Left colon (tissue), 2 donors: ENCODE measurements at places on chromosomes 12 and 14.

GRCh38 chr14:106003351-106003750 is 477.0 kb downstream of the TMEM121 start:
- DNase-seq, result no peak

DNA sequence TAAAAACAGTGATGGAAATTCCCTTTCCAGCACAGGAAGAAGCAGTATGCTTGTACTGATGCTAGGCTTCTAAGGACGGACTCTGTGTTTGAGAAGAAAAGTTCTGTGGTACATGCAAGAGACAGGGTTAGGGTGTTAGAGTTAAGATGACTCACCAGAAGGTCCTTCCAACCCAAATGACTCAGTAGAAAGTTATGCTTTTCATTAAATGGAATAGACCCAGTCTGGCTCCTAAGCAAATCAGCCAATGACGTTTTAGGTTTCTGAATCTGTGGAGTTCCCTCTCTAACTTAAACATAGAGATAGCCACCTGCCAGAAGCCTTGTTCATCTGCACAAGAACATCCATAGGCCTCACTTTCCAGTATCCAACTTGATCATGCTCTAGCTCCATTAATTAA is 5.7 kb downstream of the PTHLH start:
- no peak for DNase-seq

- DNase-seq, result no peak
Measured at GRCh38 chr12:127311720-127312364, 955.1 kb upstream of the TMEM132C start.

DNA sequence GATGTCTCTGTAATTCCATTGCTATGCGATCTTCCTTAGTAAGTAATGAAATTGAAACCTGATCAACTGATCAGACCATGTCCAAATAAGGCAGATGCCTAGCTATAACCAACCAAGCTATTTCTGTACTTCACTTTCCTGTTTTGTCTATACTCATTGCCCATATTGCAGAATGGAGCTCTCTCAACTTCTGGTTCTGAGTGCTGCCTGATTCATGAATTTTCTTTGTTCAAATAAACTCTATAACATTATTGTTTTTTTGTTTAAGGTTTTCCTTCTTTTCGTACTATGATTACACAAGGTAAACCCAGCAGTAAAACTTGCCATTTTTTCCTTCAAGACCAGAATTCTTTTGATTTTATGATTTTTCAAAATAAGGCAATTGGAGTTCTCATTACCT is 16.3 kb downstream of the COX16 start:
- DNase-seq, result no peak

- DNase-seq, result no peak
Measured at GRCh38 chr12:29198901-29199300, 49.8 kb downstream of the FAR2 start.

- DNase-seq, result peak; percentile 76
Measured at GRCh38 chr14:68377459-68377858, 415.4 kb downstream of the ZFP36L1 start.

- DNase-seq, result no peak
Measured at GRCh38 chr14:87567618-87568295, 425.2 kb downstream of the GALC start.

- no peak for DNase-seq
Measured at GRCh38 chr12:71955970-71956369, 17.3 kb downstream of the TPH2 start.

DNA sequence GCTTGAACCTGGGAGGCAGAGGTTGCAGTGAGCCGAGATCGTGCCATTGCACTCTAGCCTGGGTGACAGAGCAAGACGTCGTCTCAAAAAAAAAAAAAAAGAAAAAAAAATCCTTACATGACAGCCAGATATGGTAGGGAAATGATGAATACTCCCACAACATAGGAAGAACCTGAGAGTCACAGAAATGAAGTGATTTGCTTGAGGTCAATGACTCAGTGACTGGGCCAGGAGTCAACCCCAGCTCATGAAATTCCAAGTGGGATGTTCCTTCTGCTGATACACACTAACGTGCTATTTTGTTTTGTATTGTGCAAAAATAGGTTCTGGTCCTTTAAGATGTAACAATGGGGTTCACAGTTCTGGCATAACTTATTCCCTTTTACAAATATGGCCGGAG is 9.0 kb downstream of the RHOF start:
- no peak for DNase-seq

- DNase-seq, result no peak
Measured at GRCh38 chr12:42217656-42218055, 20.4 kb downstream of the YAF2 start.

DNA sequence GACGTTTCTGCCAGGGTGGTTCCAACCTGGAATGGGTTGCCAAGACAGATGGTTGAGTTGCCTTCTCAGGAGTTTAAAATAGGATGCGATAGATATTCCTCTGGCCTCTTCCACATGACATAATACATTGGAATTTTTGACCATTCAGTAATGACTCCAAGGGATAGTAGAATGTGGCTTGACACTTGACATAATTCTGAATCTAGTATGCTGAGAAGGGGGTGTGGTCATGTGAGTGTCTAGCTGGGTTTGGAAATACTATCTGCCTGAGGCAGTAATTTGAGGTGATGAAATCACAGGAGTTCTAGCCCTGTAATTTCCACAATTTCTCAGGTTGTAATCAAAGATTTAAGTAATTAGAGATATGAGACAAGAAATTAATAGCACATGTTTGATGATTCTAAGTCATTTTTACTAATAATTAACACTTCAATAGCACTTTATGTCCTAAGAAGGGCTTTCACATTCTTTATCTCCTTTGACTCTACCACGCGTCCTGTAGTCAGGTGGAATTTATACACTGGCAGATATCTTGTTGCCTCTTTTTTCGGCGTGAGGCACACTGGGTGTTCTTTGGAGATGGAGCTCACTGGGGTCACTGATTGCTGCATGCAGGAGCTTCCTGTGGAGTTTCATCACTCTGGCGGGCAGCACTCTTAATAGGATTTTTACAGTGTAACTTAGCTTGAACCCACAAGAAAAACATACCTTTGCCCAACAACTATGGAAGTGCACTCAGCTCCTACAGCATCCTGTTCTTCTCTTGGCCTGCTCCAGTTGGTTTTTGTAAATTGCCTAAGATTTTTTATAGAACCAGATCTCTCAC is 3.2 kb upstream of the AMIGO2 start:
- no peak for DNase-seq

GRCh38 chr12:106672314-106673025 is 89.7 kb downstream of the RFX4 start:
- no peak for DNase-seq

DNA sequence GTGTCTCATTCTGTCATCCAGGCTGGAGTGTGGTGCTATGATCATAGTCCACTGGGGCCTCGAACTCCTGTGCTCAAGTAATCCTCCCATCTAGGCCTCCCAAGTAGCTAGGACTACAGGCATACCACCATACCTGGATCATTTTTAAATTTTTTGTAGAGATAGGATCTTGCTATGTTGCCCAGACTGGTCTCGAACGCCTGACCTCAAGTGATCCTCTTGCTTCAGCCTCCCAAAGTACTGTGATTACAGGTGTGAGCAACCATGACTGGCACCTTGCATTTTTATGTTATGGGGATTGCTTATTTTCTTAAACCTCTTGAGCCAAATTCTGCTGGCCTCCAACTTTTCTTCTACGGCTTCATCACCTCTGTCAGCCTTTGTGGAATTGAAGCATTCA is 26.9 kb downstream of the PRORP start:
- no peak for DNase-seq

- DNase-seq, result no peak
Measured at GRCh38 chr14:26974965-26975364, 377.1 kb upstream of the NOVA1 start.

GRCh38 chr12:45703942-45704341 is 25.6 kb upstream of the ARID2 start:
- DNase-seq, result no peak

DNA sequence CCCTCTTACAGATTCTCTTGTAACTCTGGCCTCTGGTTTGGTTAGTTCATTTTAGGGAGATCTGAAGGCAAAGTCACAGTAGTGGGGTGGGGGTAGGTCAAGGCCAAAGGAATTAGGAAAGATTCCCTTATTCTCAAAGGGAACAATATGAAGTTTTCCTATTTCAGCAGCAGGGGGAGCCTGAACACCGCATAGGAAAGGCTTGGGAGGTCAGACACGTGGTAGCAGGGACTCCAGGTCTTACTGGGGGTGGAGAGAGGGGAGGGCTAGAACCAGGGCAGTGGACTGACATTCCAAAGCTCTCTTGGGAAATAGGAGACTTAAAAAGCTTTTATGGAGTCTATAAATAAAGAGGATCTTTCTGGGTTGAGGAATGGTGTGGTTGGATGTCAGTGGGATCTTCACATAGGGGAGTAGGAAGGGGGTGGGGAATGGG is 1.3 kb downstream of the ZC3H10 start:
- peak; percentile 59 for DNase-seq

DNA sequence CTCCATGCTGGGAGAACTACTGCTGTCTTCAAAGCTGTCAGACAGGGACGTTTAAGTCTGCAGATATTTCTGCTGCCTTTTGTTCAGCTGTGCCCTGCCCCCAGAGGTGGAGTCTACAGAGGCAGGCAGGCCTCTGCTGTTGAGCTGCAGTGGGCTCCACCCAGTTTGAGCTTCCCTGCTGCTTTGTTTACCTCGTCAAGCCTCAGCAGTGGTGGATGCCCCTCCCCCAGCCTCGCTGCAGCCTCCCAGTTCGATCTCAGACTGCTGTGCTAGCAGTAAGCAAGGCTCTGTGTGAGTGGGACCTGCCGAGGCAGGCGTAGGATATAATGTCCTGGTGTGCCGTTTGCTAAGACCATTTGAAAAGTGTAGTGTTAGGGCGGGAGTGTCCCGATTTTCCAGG is 31.4 kb upstream of the RFX4 start:
- DNase-seq, result no peak

DNA sequence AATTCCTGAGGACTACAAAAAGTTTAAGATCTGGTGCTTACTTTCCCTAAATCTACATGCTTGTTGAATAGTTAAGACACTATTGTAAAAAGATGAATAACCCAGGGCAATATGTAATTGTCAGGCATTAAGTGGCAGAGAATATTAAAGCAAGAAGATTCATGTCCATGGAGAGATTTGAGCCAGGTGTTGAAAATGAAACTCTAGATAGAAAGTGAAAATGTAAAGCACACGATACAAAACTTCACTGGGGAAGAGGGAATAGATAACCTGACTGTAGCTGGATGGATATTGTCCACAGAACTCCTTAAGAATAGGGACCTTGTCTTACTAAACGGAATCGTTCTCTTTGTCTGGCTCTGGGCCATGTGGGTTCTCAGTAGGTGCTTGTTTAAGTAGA is 5.0 kb downstream of the CAND1 start:
- DNase-seq, result no peak

GRCh38 chr12:114399664-114400211 is 6.2 kb downstream of the TBX5 start:
- peak; percentile 14 for DNase-seq

DNA sequence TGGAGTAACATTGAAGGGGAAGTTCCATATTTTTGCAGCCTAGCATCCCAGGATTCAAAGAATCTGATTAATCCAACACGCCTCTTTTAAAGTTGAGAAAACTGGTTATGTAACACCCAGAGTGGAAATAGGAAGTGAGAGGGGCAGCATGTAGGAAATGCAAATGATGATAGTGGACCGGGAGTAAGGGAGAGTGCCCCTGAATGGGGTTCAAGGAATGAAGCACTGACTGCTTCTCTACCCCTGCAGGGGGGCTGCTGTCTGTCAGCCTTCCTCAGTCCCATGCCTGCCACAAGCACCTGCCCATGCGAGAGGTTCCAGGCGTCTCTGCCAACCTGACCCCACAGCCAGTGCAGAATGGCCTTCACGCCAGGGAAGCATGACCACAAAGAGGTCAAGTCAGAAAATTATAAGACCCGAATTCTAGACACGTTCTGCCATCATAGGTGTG is 126.5 kb upstream of the CCND2 start:
- DNase-seq, result no peak

GRCh38 chr14:22839159-22839779 is 2.9 kb downstream of the MMP14 start:
- DNase-seq, result no peak

DNA sequence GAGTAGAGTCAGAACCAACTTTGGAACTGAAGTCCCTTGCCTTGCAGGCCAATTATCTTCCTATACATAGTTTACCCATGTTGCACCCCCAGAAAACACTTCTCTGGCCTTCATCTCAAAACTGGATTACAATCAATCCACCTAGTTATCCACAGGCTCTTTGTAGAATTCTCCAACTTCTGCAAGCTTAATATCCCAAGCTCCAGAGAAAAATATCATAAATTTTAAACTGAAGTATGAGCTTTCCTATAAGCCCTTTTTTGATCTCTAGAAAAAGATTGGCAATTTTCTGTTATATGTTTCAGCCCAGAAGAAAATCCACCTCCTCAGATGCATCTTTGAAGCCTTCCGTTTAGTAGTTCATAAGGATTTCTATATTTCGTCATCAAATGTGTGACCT is 553.4 kb downstream of the SNAPC1 start:
- no peak for DNase-seq

GRCh38 chr12:78331181-78331580 is 500.5 kb downstream of the NAV3 start:
- no peak for DNase-seq

- DNase-seq, result no peak
Measured at GRCh38 chr12:83920821-83921547, 991.6 kb downstream of the SLC6A15 start.

GRCh38 chr12:33795536-33795935 is 226.8 kb upstream of the ALG10 start:
- no peak for DNase-seq

- no peak for DNase-seq
Measured at GRCh38 chr14:81366214-81366613, 33.9 kb downstream of the STON2 start.

GRCh38 chr14:90815822-90816662 is at the start of gene TTC7B:
Gene TTC7B (minus strand): TSS chr14:90816430. CDS start chr14:90816295, 135 bp downstream.
- no peak for DNase-seq

DNA sequence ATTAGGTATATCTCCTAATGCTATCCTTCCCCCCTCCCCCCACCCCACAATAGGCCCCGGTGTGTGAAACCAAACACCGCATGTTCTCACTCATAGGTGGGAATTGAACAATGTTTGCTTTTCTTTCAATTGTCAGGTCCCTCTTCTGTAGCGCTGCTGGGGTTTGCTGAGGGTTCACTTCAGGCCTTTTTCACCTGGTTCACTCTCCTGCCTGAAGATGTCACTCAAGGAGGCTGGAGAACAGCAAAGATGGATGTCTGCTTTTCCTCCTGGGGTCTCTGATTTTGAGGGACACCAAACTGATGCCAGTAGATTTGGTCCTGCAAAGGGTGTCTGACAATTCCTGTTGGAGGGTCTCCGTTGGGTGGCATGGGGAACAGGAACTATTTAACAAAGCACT is 35.8 kb downstream of the KLRK1 start:
- DNase-seq, result no peak

DNA sequence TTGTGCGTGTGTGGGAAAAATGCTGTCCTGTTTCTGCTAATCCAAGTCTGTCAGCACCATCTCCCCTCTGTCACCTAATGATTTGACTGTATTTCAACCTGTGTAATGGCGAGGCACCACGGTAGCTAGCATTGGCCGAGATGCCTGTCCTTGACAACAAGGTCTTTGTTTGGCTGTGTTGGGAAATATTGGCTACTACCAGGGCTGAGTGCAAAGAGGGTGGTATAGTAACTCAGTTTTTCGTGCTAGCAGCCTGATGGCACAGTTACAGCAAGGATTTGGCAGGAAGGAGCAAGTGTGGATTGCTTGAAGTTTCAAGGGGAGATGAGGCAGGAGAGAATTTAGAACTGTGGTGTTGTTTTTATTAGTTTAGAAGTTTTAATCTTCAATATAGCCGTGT is 440.3 kb upstream of the RGS6 start:
- no peak for DNase-seq
